ENCODE measurements at places on chromosomes 4 and X.

GRCh38 chrX:28756647-28757046 is 169.4 kb downstream of the IL1RAPL1 start:
- DNase-seq: no peak

- DNase-seq: no peak
These were observed 73.7 kb downstream of the USP46 start for GRCh38 chr4:52585379-52585778.

GRCh38 chr4:115113506-115114106 is at the start of gene NDST4:
TSS of gene NDST4 (minus strand) at chr4:115113620. CDS start at chr4:115077036, 36,584 bp downstream.
- no peak for DNase-seq

- DNase-seq: no peak
These were observed 24.9 kb downstream of the GLRA2 start for GRCh38 chrX:14554131-14554715.

All from hematopoietic multipotent progenitor cell (in vitro differentiated cells).